ENCODE measurements at places on chromosomes 1 and 21. TPM values are rescaled to one million over a fixed set of nuclear protein-coding genes. Genes with fewer than 3 reads are reported as not detected.

The LRRC38 gene
- 0.33 TPM for total RNA-seq

The ANKRD65 gene
- total RNA-seq = 1.5 TPM

The F5 gene
- total RNA-seq = not detected

The C1orf94 gene
- total RNA-seq = not detected

The B3GALT5 gene
- 7.5 TPM for total RNA-seq
